Spleen (tissue), 13 donors: ENCODE measurements at places on chromosomes 2 and 18. TPM values are rescaled to one million over a fixed set of nuclear protein-coding genes. Genes with fewer than 3 reads are reported as not detected.

Gene ST8SIA3
- total RNA-seq = not detected

Gene PDCD1
- 5.5 TPM for total RNA-seq

GRCh38 chr2:46866770-46867246 is 48.8 kb downstream of the MCFD2 start:
- DNase-seq = no peak
- H3K27me3 ChIP-seq = no peaks in the 10 kb centered on the region
- H3K36me3 ChIP-seq = no peaks in the 10 kb centered on the region
- peak overlapping the region; percentile 47 for H3K27ac ChIP-seq
- no peak overlapping the region for H3K4me3 ChIP-seq

DNA sequence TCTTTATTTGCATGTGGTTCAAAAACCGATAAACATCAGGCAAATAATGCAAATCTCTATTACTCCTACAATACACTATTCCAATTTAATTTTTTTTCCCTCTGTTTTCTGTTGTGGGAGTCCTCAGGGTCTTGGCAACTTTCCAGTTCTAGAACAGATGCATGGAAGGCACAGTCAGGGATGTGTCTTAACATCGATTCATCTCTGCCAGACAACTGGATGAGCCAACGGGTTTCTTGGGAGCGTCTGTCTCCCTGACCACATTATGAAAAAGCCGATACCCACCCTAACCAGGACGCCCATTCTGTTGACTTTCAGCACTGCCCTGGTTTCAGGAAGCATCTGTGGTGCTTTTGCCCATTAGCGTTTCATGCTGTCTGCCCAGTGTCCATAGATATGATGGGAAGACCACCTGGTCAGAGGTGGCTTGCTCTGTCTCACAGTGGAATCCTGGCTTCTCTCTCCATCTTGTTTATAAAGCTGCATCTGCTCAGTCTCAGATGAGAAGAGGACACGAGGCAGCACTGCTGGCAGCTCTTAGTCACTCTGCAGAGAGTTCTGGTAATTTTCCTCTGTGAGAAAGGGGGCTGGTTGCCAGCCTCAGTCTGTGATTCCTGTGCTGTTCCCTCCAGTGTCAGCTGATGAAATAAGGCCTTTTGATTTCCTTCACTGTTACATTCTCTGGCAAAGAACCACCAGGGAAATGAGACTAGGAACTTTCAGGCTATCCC is 57.9 kb upstream of the KCNE4 start:
- no peaks in the 10 kb centered on the region for H3K36me3 ChIP-seq
- DNase-seq = no peak
- no peak overlapping the region for H3K4me3 ChIP-seq
- H3K27ac ChIP-seq = peak overlapping the region; percentile 10

- no peak overlapping the region for H3K27ac ChIP-seq
- H3K4me1 ChIP-seq = no peaks in the 10 kb centered on the region
- no peaks in the 10 kb centered on the region for H3K27me3 ChIP-seq
- H3K36me3 ChIP-seq = no peaks in the 10 kb centered on the region
- no peak for DNase-seq
Observed at GRCh38 chr2:195038153-195038552, 618.9 kb upstream of the SLC39A10 start.

DNA sequence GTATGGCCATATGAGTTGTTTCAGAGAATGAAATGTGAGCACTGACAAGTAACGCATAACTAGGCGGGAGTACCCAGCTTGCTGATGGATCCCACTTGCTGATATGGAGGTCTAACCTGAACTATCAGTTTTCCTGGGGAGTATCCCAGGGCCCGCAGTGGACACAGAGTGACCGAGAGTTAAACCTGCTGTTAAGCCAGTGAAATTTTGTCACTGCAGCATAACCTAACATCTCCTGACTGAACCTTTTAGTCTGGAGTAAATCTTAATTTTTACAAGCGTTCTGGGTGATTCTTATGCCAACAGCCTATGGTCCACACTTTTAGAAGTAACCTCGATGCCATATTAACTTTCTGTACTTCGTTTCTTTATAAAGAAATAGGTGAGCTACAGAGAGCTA is 54.4 kb downstream of the TGFA start:
- H3K4me1 ChIP-seq = no peaks in the 10 kb centered on the region
- no peaks in the 10 kb centered on the region for H3K36me3 ChIP-seq
- H3K27ac ChIP-seq = no peak overlapping the region
- no peaks in the 10 kb centered on the region for H3K27me3 ChIP-seq
- no peak for DNase-seq

DNA sequence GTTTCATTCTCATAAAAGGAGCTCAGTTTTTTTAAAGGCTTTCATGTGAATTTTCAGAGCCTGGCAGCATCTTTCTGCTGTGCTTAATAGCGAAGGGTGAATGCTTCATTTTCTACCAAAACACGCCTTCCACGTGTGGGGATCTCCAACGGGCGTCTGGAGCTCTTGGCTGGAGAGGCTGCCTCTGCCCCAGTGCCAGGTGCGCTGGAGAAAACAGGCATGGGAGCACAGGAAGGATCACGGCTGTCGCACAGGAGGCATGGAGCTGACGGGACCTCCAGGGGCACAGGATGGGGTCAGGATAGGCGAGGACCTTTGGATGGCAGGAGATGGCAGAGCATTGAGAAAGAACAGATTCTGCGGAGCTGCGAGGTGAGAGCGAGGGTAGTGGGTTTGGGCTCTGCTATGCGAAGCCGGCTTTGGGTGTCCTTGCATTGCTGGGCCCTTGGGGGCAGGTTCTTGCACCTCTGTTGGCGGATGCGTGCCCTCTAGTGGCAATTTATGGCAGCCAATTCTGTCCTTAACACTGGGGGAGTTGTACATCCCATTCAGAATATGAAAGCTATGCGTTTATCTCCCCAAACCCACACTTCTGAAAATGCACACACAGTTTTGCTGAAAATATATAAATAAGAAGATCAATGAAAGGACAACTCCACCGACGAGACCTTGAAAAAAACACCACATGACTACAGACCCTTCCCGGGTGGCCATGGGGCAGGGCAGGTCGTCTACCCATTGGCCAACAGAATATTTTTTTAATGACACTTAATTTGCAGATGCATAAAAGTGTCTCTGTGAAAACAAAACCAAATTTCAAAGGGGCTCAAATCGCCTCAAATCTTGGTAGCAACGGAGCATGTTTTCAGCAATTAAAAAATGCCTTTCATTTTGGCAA is 90.4 kb upstream of the SLC35G4 start:
- no peak overlapping the region for H3K4me3 ChIP-seq
- H3K27ac ChIP-seq = no peak overlapping the region
- H3K36me3 ChIP-seq = no peaks in the 10 kb centered on the region
- no peak for DNase-seq

GRCh38 chr18:55252901-55253300 is 293.6 kb upstream of the CCDC68 start:
- H3K27me3 ChIP-seq = no peaks in the 10 kb centered on the region
- peak overlapping the region; percentile 38 for H3K27ac ChIP-seq
- H3K4me1 ChIP-seq = peaks cover 55% of the 10 kb centered on the region
- no peak overlapping the region for H3K4me3 ChIP-seq
- DNase-seq = no peak
- peaks cover 2% of the 10 kb centered on the region for H3K36me3 ChIP-seq

DNA sequence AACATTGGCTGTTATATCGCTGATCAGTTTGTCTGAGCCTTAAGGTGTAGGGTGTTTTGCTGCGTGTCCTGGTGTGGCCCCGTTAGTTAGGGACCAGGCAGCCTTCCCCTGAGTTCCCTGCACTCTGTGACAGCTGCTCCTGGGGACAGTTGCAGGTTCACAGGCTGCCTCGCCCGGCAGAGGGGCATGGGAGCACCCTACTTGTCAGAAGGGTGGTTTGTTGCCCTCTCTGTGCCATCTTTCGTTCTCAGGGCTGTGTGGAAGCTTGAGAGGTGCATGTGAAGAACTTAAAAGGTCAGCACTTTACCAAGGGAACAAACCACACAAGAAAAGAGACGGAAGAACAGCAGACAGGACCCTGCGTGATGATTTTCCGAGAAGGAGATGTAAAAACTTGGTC is 159.6 kb downstream of the LDLRAD4 start:
- peaks cover 25% of the 10 kb centered on the region for H3K4me1 ChIP-seq
- no peak overlapping the region for H3K27ac ChIP-seq
- DNase-seq = no peak
- no peaks in the 10 kb centered on the region for H3K36me3 ChIP-seq
- no peaks in the 10 kb centered on the region for H3K27me3 ChIP-seq

Gene NEB
- 2.5 TPM for total RNA-seq

GRCh38 chr18:5463390-5463789 is 80.4 kb downstream of the EPB41L3 start:
- H3K4me1 ChIP-seq = no peaks in the 10 kb centered on the region
- no peaks in the 10 kb centered on the region for H3K27me3 ChIP-seq
- H3K27ac ChIP-seq = no peak overlapping the region
- H3K36me3 ChIP-seq = no peaks in the 10 kb centered on the region

DNA sequence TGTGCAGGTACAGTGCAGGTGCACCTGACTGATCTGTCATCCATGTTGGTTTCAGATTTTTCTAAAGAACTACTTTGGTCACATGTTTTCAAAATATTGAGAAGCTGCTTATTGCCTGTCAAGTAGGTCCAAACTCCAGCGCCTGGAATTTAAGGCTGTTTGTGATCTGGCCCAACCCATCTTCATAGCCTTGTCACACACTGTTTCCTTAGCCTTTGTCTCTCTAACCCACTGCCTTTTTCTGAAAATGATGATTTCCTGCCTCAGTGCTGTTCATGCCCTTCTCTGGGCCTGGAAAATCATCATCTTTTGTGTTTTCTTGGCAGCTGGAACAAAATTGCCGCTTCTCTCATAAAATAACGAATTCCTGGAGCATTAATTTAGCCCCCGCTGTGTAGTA is 7.2 kb downstream of the LIMS1 start:
- H3K27ac ChIP-seq = no peak overlapping the region
- H3K4me3 ChIP-seq = no peak overlapping the region
- peaks cover 32% of the 10 kb centered on the region for H3K4me1 ChIP-seq
- H3K36me3 ChIP-seq = no peaks in the 10 kb centered on the region
- no peaks in the 10 kb centered on the region for H3K27me3 ChIP-seq

GRCh38 chr2:164542581-164543021 is 78.7 kb downstream of the GRB14 start:
- H3K4me3 ChIP-seq = no peak overlapping the region
- H3K36me3 ChIP-seq = no peaks in the 10 kb centered on the region
- no peaks in the 10 kb centered on the region for H3K4me1 ChIP-seq
- no peak overlapping the region for H3K27ac ChIP-seq

Gene ALPG
- total RNA-seq = not detected

Gene CHRND
- total RNA-seq = not detected

GRCh38 chr2:235532307-235532706 is 38.5 kb downstream of the AGAP1 start:
- H3K4me3 ChIP-seq = no peak overlapping the region
- H3K27me3 ChIP-seq = no peaks in the 10 kb centered on the region
- no peak overlapping the region for H3K27ac ChIP-seq
- no peak for DNase-seq

GRCh38 chr18:49814147-49814499 is 790 bp upstream of the ACAA2 start:
- H3K4me3 ChIP-seq = peak overlapping the region; percentile 72
- peaks cover 30% of the 10 kb centered on the region for H3K4me1 ChIP-seq

Gene SERPINB7
- total RNA-seq = not detected

DNA sequence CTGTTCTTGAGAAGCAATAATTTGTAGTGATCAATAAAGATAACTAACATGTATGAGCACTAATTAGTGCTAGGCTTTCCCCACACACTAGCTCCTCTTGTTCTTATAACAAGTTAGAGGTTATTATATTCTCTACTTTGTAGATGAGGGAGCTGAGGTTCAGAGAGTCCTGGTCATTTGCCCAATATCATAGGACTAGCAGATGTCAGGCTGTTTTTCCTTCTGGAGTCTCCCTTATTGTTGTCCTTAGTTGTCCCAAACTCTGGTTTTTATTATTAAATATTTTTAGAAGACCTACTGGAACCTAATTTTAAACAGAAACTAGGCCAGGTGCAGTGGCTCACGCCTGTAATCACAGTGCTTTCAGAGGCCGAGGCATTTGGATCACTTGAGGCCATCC is 16.5 kb upstream of the TTC39C start:
- no peak for DNase-seq
- no peak overlapping the region for H3K4me3 ChIP-seq
- H3K27ac ChIP-seq = no peak overlapping the region
- no peaks in the 10 kb centered on the region for H3K36me3 ChIP-seq
- H3K27me3 ChIP-seq = no peaks in the 10 kb centered on the region

GRCh38 chr2:106840818-106841217 is 45.1 kb downstream of the ST6GAL2 start:
- H3K4me1 ChIP-seq = no peaks in the 10 kb centered on the region
- no peak overlapping the region for H3K27ac ChIP-seq
- H3K4me3 ChIP-seq = no peak overlapping the region
- DNase-seq = no peak
- H3K36me3 ChIP-seq = no peaks in the 10 kb centered on the region

DNA sequence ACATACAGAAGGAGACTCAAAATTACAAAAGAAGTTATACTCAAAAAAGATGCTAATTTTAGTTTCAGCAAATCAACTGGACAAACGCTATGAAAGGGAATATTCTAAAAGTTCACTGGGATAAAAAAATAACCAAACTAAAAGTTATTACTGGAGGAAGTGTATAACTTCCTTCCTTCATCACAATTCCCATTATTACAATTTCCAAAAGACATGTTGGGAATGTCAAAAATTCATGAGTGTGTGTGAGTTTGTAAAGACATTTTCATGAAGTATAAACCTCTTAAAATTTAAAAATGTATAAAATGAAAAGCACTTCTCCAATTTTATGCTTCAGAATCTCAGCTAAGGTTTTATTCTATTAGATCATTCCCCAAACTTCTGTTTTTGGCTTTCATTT is 67.8 kb downstream of the MERTK start:
- no peaks in the 10 kb centered on the region for H3K36me3 ChIP-seq
- DNase-seq = no peak
- peaks cover 3% of the 10 kb centered on the region for H3K4me1 ChIP-seq
- no peaks in the 10 kb centered on the region for H3K27me3 ChIP-seq
- H3K27ac ChIP-seq = no peak overlapping the region

Gene PRKD3
- total RNA-seq = 78.0 TPM

GRCh38 chr2:240363746-240364581 is 71.5 kb upstream of the GPC1 start:
- no peak overlapping the region for H3K27ac ChIP-seq
- DNase-seq = no peak
- H3K27me3 ChIP-seq = no peaks in the 10 kb centered on the region
- H3K4me1 ChIP-seq = no peaks in the 10 kb centered on the region
- H3K4me3 ChIP-seq = no peak overlapping the region

- no peak overlapping the region for H3K4me3 ChIP-seq
- no peak overlapping the region for H3K27ac ChIP-seq
- no peaks in the 10 kb centered on the region for H3K36me3 ChIP-seq
- H3K27me3 ChIP-seq = no peaks in the 10 kb centered on the region
- H3K4me1 ChIP-seq = no peaks in the 10 kb centered on the region
Observed at GRCh38 chr2:16478434-16479210, 187.0 kb downstream of the CYRIA start.

DNA sequence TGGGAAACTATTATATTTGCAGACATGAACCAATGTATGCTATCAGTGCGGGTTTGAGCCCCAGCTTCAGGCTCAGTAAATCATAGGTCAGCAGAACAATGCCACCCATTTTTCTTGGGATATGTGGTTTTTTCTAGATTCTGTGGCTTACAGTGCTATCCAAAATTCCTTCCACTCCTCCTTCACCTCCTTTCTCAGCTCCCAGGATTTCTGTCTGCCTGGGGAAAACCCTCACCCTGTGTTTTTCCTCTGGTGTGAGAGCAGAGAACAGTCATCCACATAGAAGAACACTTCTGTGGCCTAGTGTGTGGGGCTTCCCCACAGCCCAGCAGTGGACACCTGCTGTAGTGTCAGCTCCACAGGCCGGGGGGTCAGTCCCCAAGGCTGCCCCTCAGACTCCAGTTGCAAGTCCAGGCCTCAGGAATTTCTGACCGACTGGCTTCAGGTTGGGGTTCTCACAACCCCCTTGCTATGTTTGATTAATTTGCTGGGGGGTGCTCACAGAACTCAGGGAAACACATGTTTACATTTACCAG is 238.2 kb downstream of the LDLRAD4 start:
- H3K36me3 ChIP-seq = no peaks in the 10 kb centered on the region
- no peak overlapping the region for H3K27ac ChIP-seq
- DNase-seq = no peak
- H3K27me3 ChIP-seq = no peaks in the 10 kb centered on the region
- H3K4me3 ChIP-seq = no peak overlapping the region
- H3K4me1 ChIP-seq = peaks cover 23% of the 10 kb centered on the region
